ENCODE measurements at places on chromosomes 6 and 20.

DNA sequence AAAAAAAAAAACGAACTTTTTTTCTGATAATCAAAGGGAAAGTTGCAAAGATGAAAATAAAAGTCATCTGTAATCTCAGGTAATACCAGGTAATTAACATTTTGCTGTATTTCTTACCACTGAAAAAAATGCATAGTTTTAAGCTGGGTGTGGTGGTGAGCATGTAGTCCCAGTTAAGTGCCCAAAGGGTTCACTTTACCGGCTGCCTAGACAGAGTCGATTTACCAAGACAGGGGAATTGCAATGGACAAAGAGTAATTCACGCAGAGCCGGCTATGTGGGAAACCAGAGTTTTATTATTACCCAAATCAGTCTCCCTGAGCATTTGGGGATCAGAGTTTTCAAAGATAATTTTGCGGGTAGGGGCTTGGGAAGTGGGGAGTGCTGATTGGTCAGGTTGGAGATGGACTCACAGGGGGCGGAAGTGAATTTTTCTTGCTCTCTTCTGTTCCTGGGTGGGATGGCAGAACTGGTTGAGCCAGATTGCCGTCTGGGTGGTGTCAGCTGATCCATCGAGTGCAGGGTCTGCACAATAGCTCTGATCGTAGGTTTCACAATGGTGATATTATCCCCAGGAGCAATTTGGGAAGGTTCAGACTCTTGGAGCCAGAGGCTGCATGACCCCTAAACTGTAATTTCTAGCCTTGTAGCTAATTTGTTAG lies 51.9 kb downstream of the RPF2 start:
- no peak for DNase-seq

DNA sequence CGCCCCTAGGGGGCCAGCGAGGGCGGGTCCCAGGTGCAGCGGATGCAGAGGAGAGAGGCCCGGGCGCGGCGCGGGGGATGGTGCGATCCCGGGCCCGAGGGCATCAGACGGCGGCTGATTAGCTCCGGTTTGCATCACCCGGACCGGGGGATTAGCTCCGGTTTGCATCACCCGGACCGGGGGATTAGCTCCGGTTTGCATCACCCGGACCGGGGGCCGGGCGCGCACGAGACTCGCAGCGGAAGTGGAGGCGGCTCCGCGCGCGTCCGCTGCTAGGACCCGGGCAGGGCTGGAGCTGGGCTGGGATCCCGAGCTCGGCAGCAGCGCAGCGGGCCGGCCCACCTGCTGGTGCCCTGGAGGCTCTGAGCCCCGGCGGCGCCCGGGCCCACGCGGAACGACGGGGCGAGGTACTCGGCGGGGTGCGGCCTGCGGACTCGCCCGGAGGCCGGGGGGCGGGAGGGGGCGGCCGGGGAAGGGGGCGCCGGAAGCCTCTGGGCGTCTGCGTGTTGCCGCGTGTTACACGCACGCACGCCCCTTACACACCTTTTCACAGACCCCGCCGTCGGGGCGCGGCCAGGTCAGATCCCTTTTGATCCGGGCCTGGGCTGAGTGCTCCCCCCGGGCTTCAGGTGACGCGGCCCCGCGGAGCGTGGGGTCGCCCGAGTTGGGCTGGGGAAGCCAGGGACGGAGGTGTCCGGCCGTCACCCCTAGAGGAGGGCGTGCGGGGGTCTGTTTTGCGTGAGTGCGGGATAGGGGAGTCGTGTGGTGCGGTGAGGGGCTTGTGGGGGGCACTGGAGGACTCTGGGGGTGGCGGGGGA lies 412 bp downstream of the TRIB3 start:
- no peak for DNase-seq

DNA sequence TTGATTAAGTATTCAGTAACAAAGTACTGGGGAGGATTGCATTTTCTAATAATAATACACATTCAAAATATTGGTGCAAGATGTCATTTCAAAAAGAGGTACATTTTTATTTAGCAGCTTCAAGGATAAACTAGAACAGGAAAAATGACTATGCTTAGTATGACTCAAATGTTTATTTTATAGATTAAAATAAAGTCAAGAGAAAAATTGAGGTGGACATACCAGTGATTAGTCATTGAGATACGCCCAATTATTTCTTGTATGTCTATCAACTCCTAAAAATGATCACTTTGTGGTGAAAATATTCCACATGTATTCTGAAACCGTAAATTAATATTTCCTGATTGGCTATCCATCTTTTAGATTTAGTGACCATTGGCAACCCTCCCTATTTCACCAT lies 96.7 kb downstream of the PHF3 start:
- no peak for DNase-seq

DNA sequence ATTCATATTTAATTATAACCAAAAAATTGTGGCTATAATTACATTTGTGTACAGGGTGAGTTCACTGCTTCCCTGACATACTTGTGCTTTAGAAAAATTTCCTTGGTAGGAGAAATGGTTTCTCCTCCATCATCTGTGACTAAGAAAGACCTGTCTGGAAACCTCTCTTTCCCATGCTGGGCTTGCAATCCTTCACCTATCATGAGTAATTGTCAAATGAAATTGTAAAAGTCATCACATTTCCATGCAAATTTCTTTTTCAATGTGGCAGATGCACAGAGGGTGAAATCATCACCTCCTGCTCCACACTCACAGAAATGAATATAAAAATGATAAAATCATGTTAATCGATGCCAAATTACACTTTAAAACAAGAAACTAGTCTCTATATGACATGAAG lies 1.5 kb upstream of the SIRPB1 start:
- no peak for DNase-seq

DNA sequence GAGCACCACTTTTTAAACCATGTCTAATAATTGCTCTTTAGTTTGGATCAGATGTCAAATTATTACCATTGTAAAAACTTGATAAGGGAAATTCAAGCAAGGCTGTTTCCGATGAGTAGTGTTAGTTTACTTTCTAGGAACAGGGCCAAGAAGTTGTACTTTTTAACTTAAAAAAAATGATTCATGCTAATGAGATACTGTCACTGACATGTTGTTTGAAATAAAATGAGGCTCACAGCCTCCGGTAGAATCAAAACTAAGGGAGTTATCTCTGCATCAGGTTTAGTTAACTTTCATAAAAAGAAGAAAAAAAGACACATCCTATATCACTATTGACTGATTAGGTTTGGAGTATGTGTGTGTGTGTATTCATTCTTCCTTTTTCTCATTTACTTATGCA lies 55.2 kb upstream of the SUPT3H start:
- DNase-seq, result no peak

GRCh38 chr6:4929097-4929718 lies 74.6 kb downstream of the RPP40 start:
- no peak for DNase-seq

DNA sequence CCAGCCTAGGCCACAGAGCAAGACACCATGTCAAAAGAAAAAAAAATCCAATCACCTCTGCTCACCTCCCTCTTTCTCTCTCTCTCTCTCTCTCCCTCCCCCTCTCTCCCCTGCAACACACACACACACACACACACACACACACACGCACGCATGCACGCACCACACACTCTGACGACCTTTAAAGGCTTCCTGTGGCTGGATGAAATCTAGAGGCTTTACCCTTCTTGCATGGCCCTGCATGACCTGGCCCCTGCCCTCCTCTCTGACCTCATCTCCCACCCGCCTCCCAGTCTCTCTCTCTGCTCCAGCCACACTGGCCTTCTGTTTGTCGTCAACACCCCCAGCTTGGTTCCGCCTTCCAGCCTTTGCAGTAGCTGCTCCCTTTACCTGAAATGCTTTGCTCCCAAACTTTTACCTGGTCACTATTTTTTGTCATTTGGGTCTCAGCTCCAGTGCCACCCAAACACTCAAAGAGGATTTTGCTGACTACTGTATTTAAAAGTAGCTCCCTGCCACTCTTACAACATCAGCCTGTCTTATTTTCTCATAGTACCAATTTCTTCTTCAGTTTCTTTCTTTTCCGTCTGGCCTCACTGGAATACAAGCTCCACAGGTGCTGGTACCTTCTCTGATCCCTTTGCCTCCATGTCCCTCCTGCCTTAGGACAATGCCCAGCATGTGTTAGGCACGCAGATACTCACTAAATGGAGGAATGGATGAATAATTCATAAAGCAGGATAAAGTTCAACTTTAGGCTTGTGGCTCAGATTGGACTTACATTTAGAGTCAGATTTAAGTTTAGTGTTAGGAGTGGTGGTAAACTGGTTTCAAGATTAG lies 4.3 kb upstream of the LTA start:
- no peak for DNase-seq

DNA sequence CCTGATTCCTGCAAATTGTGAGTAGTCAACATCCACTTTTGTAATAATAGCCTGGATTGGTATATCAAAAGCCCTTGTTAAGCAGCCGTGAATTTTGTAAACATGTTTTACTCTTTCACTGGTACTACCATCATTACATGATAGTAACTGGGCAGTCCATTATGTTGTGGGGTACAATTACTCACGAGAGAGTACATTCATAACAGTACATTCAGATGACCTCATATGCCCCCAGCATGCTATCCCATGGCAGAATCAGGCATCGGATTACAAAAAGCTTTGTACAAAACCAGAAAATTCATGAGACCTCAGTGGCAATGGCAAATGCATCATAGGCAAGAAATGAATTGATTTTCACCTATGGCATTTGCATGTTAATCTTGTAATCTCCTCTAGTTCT lies 166.2 kb downstream of the EPM2A start:
- DNase-seq, result no peak

DNA sequence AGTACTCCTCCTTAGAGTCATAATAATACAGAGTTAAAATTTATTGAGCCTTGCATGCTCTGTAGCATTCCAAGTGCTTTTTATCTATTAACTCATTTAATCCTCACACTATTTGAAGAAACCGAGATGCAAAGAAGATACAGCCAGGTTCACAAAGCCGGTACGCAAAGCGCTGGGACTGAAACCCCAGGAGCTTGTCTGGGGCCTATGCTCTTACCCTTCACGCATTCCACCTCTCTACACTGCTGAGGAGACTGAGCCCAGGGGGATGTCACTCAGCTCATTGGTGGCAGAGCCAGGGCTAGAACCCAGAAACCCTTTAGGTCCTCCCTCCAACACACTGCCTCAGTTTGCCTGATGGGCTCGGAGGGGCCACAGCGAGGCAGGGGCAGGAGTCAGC lies 19.7 kb upstream of the MRPS18A start:
- DNase-seq, result no peak

- DNase-seq, result no peak
These were observed 6.6 kb upstream of the FABP7 start for GRCh38 chr6:122772724-122773415.

DNA sequence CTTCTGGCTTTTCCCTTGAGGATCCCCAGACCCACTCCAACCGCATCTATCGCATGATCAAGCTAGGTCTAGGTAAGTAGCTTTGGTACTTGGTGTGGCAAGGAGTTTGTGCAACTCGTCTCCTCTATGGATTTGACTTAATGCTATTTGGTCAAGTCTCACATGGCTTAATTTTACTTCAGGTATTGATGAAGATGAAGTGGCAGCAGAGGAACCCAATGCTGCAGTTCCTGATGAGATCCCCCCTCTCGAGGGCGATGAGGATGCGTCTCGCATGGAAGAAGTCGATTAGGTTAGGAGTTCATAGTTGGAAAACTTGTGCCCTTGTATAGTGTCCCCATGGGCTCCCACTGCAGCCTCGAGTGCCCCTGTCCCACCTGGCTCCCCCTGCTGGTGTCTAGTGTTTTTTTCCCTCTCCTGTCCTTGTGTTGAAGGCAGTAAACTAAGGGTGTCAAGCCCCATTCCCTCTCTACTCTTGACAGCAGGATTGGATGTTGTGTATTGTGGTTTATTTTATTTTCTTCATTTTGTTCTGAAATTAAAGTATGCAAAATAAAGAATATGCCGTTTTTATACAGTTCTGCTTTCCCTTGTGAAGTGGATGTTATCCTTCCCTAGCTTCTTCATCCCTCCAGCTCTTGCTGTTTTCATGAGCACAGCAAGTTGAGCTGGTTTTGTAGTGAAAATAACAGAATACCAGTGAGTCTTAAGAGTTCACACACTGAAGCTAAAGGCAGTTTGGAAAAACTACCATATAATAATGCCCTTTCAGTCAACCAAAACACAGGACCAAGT lies 3.8 kb downstream of the SLC35B2 start:
- DNase-seq, result no peak

- DNase-seq, result no peak
These were observed 584.2 kb downstream of the BCKDHB start for GRCh38 chr6:80690551-80691131.

DNA sequence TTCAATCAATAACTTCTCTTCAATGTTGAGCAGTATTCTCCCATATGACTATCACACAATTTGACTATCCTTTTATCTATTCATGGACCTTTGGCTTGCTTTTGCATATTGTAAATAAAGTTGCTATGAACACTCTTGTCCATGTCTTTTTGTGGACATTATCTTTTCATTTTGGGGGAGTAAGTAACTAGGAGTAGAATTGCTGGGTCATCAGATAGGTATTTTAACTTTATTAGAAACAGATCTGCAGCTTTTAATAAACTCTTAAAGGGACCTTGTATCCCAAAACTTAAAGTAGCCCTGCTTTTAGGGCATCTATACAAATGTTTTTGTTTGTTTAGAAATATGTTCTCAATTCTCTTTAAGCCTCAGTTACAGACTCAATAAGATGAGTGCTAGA lies 614.2 kb upstream of the CITED2 start:
- DNase-seq, result no peak

DNA sequence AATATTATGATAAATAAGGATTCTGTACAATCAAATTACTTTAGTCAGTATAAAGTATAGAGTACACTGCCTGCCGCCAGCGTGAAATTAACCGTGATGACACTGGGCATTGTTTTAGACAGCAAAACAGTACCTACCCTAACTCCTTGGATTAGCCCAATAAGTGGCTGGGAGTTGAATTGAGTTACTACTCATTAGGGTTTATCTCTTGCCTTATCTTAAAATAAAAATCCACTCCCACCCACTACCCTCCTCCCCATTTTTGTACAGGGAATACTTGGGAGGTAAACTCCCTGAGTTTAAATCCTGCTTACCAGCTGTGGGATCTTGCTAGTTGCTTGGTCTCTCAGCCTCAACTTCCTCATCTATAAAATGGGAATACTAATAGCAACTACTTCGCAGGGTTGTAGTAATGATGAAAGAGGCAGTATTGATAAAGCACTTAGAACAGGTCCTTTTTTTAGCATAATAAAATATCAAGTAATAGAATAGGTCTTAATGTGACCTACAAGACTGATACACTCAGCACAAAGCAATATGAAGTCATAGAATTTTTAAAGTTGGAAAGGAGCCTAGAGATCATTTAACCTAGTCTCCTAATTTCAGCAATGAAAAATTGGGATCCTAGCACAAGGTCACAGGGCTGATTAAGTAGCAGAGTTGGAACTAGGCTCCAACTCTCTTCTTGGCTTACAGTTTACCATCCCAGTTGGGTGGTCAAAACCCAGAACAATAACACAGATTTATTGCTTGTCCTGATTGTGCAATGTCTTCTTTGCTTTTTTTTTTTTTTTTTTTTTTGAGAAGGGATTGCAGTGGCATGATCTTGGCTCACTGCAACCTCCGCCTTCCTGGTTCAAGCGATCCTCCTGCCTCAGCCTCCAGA lies 23.8 kb downstream of the PHACTR2 start:
- no peak for DNase-seq

- DNase-seq, result no peak
These were observed 284.4 kb downstream of the ZFAND3 start for GRCh38 chr6:38103921-38104320.

All from nucleus accumbens (tissue), 56 donors.